ENCODE measurements at places on chromosomes 16 and 17.

- no peak for DNase-seq
Measured at GRCh38 chr17:27419156-27419555, 37.1 kb upstream of the KSR1 start.

GRCh38 chr17:75752802-75753513, 12.0 kb downstream of the GALK1 start:
- no peak for DNase-seq

DNA sequence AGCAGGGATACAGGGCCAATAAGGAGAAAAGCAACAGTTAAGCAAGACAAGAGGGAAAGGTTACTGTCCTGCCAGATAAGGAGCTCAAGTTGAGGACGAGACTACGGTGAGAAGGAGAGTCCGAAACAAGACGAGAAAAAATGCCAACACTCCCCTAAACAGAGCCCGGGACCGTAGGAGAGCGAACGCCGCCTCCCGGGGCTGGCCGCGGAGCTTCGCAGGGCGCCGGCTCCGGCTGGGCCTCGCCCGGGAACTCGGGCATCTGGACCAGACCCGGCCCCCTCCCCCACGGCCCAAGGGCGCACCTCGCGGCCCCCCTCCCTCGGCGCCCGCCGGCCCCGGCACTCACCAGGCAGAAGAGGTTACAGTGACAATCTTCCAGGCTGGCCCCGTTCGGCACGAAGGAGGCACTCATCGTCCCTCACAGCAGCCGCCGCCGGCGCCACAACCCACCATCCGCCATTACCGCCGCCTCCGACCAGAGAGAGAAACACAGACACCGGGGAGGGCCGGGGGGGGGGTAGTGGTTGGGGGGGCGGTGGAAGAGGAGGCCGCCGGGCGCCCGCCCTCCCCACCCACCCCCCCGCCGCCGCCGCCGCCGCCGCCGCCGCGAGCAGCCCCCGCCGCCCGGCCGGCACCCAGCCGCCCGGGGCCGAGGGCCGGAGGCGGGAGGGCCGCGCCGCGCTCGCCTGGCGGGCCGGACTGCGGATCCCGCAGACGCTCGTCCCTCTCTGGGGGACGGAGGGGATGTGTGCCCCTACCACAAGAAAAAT, at the start of gene MED13:
TSS of gene MED13 (minus strand) at position 488 of the 773 bp plus-strand sequence. CDS start at position 415, 73 bp downstream.
- peak; percentile 43 for DNase-seq

GRCh38 chr17:81601525-81602120, 35.3 kb downstream of the NPLOC4 start:
- DNase-seq = peak; percentile 19

DNA sequence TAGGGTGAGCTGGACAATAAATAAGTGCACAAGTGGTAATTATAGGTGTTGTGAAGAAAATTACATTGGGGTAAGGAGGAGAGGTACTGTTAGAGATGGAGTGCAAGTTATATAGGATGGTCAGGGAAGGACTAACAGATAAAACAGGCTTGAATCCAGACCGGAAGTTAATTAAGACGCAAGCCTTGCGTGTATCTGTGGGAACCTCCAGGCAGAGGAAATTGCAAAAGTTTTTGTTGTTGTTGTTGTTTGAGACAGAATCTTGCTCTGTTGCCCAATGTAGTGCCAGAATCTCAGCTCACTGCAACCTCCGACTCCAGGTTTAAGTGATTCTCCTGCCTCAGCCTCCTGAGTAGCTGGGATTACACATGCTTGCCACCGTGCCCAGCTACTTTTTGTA, 2.4 kb upstream of the ZNF18 start:
- DNase-seq = no peak

DNA sequence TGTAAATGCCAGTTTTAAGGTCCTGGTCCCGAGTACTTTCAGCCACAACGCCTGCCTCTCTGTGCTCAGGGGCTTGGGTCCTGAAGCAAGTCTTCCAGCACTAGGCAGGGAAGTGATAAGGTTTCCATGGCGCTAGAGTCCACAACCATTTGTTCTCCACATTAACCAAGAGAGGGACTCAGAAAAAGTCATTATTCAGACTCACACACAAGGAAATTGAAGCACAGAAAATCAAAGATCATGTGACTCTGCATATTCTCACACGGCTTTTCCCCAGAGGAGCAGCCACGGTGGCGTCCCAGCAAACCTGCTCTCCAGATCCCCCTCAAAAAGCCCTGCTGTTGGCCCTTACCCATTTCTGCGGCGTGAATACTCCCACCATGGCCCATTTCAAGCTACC, 9.7 kb downstream of the ENPP7 start:
- DNase-seq = no peak

- DNase-seq = no peak
Measured at GRCh38 chr16:88073201-88073721, 122.0 kb downstream of the BANP start.

- no peak for DNase-seq
Measured at GRCh38 chr17:78197147-78197832, 10.1 kb downstream of the AFMID start.

DNA sequence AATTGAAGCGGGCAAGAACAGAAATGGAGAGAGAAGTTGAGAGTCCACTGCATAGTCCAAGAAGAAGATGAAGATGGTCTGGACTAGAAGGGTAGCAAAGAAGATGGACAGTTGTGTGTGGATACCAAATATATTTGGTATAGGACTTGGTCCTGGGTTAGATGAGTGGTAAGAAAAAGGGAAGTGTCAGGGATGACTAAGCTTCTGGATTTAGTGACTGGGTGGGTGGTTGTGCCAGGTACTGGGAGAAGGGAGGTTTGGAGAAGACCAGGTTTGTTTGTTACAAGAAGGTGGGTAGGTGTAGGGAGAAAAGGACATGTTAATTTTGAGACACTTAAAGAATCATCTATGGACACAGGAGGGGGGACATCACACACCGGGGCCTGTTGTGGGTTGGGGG, 5.4 kb downstream of the VMP1 start:
- DNase-seq = no peak
